Melanocyte of skin (primary cell): ENCODE measurements at places on chromosomes 11 and 22. TPM values are rescaled to one million over a fixed set of nuclear protein-coding genes. Genes with fewer than 3 reads are reported as not detected.

RPS19BP1 gene
- total RNA-seq: 47.8 and 58.9 TPM in 2 replicates

ABCC8 gene
- total RNA-seq: not detected in 2 replicates

GDPD4 gene
- not detected in 2 replicates for total RNA-seq

ANGPTL5 gene
- total RNA-seq: not detected in 2 replicates

PAMR1 gene
- 1.7 and 2.2 TPM in 2 replicates for total RNA-seq

PIH1D2 gene
- total RNA-seq: 3.4 and 4.0 TPM in 2 replicates

KCNQ1OT1 gene
- total RNA-seq: 1.7 and 3.4 TPM in 2 replicates

CALCA gene
- total RNA-seq: not detected in 2 replicates
